ENCODE measurements at places on chromosomes 13 and 19.

DNA sequence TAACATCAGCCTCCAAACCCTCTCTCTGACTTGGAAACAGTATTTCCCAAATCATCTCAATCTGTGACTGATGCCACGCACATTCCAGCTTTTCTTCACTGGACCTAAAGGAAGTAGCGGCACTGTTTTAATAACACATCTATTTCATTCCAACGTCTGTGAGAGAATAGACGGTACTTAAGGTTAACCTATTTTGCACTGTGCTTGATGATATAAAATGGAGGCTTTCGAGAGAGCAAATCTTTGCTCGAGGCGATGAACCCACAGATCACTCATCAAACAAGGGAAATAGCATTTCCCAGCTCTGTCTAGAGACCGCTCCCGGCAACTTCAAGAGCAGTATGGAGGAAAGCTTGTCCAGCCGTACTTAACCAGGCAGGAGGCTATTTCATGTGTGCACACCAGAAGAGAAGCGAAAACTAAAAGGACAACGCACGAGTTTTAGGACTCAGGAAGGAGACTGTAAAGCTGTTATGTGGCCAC lies 2.9 kb downstream of the UBL3 start:
- no peak for DNase-seq

DNA sequence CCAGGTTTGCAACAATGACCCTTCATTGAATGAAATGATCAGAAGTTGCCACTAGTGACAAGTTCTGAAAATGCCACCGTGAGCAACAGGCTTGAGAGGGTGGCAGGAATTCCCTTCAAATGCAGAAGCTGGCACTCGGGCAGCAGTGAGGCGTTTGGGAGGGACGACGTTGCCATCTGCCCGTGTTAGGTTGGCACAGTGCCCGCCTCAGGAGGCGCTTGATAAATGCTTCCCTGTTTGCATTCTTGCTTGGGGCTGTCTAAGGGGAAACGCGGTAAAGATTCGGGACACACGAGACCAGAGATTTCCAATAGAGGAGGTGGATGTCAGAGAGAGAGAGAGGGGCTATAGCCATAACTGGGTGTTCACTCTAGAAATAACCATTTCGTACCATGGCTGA lies 101.9 kb downstream of the TEX29 start:
- no peak for DNase-seq

DNA sequence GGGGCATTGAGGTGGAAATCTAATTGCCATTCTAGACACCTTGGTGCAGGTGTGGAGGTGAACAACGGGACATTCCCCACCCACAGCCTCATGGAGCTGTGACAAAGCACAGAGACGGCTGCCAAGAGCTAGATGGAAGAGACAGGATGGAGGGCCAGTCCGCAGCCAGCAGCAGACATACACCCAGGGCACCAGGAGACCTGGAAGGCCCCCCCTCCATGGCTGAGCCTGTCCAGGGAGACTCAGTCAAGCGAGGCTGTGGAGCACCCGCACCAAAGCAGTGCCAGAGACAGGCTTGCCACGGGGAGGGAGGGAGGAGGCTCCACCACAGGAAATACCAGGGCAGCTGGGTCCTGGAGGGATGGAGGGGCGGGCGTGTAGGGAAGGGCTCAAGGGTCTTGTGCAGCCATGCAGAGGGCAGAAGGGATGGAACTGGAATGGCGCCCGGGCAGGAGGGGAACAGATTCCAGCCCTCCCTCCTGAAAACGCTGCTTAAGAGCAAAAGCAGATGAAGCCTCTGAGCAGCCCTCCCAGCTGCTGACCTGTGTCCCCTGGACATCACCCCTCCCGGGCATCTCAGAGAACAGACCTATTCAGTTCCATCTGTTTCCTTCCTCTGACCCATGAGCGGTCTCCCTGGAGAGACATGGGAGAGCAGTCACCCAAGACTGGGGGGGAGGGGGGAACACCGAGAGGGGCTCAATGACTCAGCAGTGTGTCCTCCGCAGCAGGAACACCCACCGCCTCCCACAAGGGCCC lies 14.4 kb downstream of the EPS15L1 start:
- DNase-seq, result no peak

DNA sequence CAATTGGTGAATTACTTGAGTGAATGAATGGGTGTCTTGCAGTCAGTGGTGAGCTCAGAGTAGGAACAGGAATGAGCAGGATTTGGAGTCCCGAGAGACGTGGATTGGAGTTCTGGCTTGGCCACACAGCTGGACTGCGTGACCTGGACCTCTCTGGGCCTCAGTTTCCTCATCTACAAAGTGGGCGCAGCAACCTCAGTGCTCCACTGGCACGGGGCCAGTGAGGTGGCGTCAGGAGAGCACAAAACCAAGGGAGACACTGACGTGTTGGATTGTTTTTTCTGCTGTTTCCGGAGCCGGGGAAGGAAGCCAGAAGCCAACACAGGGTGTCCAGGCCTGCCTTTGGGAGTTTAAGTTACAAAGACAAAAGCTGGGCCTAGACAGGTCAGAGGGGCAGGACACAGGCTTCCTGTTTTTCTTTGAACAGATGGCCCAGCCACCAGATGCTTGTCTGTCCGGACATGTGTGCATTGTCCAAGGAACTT lies 6.5 kb upstream of the DOCK6 start:
- DNase-seq, result no peak

- no peak for DNase-seq
Measured at GRCh38 chr13:110575322-110576069, 14.0 kb upstream of the RAB20 start.

DNA sequence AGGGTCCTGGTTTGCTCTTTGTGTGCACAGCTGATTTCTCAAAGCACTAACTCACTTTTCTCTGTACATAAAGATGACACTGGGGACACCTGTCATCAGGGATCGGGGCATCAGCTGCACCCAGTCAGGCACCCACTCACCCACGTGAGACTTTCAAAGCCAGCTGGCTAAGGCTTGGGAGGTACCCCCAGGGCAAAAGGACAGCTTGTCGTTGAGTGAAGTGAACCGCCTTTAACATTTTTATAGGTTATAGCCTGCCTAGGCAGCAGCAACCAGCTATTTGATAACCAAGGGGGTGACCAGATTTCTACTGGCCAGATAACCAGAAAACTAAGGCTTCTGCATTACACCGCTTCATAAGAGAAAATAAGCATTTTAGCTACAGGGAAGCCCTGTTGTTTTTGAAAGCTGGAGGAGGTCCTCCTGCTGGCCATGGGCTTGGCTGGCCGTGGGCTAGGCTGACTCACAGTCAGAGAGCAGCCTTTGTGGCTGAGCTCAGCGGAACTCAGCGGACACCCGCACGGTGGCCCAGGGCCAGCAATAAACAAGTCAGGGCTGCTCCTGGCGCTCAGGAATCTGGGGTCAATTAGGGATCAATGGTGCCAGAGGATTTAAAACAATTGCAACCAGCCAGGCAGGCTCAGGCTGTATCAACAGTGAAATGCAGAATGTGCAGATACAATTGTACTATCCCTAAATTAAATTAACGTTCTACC lies 57.1 kb downstream of the ALOX5AP start:
- no peak for DNase-seq

DNA sequence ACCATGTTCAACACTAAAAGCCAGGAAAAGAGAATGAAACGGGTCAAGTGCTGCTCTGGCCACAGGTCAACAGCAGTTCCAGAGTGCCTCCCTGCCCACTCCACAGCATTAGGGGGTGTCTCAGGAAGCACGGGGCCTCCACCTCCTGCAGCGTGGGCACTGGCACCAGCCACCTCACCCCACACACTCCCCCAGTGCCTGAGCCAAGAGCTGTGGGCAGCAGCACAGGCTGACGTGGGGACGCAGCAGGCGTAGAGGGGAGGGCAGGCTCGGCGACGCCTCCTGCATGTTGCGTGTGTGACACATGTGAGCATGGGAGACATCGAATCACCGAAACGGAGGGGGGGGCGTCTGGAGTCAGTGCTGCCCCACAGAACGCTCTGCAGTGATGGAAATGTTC lies 21.4 kb upstream of the TMEM160 start:
- DNase-seq, result no peak

DNA sequence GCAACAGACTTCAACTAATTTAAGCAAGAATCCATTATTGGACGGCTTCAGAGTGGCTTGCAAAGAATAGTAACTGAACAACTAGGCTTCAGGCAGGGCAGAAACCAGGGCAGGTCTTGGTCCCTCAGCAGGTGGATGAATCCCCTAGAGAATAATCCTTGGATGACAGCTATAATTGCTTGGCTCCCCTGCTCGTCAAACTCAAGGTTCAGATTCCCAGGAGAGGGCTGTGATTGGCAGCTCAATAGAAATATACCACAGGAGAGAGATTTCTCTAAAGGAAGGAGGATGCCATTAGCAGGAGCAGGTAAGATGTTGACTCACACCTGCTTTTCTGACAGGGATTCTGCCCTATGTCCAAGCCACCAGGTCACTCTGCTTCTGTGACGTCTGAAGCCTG lies 89.6 kb upstream of the PCDH8 start:
- no peak for DNase-seq

DNA sequence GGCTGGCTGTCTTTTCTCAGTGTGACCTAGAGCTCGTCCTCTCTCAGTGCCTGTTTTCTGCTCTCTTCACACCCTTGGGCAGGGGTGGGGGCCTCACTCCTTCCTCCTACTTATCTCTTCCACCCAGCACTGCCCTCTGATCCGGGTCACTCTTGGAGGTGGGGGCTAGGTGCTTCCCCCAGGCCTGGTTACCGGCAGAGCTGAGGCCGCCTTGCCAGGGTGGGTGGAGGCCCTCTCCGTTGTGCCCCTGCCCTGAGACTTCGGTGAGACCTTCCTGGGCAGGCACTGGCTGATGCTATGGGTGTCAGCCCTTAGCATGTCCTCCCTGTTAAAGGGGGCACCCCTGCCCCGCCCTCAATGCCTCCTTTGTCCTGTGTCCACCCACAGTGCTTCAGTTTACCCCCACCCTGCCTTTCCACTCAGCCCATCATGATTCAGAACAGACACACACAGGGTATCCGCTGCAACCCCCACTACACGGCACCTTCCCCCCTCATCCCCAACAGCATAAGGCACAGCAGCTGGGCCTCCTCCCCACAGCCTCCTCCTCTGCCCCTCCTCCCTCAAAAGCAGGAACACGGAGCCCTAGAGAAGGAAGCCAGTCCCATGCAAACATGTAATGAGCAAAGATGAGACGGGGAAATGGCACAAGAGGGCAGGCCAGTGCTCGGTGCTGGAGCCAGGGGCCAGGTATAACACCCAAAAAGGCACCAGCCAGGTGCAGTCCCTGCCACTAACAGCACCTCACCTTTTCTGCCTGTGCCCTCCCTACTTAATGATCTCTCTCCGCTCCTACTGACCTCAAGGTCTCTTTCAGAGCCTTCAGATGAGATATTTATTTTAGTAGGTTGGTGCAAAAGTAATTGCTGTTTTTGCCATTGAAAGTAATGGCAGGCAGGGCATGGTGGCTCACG lies 9.8 kb downstream of the ZGLP1 start:
- peak; percentile 70 for DNase-seq

Data from hematopoietic multipotent progenitor cell treated with erythropoietin and hydrocortisone succinate and interleukin-3 and kit ligand, for 15 days (in vitro differentiated cells).